Hepatic stellate cell (primary cell): ENCODE measurements at places on chromosomes 12 and 14.

GRCh38 chr14:53943751-53944083 is 12.9 kb downstream of the BMP4 start:
- no peak for DNase-seq

DNA sequence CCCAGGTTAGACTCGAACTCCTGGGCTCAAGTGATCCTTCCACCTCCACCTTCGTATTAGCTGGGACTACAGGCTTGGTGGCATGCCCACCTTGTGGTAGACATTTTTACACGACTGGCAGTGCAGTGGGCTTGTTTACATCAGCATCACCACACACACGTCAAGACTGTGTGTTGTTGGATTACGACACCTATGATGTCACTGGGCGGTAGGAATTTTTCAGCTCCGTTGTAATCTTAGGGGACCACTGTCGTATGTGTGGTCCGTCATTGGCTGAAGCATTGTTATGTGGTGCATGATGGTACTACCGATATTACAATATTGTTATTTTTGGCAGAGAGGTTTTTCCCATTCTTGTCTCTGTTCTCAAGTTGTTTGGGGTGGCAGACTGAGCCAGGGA is 50.7 kb downstream of the TSPAN9 start:
- DNase-seq = no peak

GRCh38 chr12:124604264-124604680 is 36.9 kb upstream of the NCOR2 start:
- DNase-seq = no peak

DNA sequence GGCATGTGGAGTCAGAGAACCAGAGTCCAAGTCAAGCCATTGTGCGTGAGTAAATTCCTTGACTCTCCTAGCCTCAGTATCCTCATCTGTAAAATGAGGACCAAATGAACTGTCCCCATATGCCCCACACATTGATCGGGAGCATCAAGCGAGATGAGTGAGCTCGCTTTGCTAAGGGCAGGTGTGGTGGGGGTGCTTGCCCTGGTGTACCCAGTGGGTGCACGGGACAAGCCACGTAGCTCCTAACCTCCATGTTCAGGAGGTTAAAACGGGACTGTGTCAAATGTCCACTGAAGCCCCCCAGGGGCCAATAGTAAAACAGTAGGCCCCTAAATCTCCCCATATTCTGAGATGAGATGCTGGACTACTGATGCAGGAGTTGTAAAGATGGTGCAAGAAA is 60.9 kb downstream of the SERPINA3 start:
- no peak for DNase-seq

DNA sequence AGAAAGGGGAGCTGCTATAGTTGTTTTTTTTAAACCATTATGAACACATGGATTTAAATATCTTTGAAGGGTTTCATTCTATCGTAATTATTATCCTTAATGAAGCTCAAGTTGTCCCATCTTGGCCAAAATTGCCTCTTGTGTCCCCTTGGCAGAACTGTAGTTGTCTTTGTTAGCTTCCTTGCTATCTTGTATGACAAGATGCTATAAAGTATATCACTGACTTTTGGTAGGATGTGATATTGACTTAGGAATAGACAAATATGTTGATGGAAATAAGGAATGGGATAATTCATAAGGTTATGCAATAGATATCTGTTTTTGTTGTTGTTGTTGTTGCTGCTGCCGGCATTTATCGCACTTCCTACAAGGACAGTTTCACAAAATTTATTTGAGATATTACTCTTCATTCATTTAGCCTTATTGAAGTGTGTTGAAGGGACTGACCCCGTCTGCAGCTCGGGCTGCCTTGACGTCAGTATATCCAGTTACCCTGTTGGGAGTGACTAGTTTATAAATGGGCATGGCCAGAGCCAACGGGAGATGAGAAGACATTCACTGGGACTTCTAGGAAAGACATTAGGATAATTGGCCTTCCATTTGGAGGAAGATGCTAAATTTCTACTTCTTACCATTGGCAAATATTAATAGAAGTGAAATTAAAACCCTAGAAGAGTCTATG is 26.1 kb upstream of the APOLD1 start:
- no peak for DNase-seq

GRCh38 chr12:1595690-1596347 is 1.4 kb upstream of the FBXL14 start:
- no peak for DNase-seq

DNA sequence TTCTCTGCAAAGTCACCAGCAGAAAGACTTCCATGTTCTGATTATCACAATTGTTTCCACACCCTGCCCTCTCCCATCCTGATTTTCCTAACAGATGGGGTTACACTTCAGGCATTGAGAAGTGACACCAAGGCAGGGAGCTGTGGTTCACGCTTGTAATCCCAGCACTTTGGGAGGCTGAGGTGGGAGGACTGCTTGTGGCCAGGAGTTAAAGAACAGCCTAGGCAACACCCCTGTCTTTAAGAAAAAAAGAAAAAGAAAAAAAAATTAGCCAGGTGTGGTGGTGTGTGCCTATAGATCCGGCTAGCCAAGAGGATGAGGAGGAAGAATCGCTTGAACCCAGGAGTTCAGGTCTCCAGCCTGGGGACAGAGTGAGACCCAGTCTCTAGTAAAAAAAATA is 5.2 kb downstream of the PPP1CC start:
- no peak for DNase-seq

DNA sequence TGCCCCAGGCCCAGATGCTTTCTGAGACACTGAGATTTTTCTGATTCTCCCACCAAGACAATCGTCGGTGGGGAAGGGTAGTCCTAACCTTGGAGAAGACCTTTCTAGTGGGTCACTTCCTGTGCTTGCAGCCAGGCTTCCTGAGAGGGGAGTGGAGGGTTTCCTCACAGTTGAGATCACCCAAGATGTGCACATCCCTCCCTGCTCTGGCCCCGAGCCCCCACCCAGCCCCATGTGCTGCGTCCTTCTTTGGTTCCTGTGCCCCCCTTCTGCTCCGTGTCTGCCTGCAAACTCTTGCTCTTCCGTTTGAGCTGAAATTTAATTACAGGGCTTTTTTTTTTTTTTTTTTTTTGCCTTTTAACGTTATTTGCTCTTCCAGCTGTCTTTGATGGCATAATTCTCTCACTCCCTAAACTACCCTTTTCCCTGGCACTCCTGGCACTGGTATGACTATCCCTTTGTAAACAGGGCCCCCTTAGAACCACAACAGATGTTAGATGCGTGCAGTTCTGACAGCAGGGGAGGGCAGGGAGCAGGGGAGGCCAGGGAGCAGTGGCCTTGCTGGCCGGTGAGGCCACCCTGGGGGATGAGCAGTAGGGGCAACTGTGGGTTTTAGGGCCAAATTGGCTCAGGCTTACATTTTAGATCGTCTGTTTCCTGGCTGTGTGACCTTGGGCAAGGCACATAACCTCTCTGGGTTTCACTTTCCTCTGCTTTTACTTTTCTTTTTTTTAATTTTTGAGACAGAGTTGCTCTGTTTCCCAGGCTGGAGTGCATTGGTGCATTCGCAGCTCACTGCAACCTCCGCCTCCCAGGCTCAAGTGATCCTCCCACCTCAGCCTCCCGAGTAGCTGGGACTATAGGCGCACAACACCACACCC is 144.5 kb downstream of the PHETA1 start:
- no peak for DNase-seq

DNA sequence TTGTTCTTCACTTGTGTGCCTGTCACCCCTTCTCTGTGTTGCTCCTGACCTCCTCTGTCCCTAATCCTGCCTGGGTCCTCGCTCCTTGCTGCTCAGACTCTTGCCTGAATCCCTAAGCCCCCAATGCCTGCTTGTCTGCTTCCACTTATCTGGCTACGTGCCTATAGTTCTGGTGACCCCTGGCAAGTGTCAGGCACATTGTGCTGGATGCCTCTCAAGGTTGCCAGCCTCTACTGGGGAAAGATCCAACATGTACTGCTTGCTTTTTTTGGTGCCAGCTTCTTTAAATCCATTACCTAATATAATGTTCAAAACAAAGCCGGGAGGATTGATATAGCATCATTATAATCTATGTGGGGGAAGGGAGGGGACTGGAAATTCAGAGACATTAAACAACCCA is 448.0 kb upstream of the CCDC196 start:
- no peak for DNase-seq

DNA sequence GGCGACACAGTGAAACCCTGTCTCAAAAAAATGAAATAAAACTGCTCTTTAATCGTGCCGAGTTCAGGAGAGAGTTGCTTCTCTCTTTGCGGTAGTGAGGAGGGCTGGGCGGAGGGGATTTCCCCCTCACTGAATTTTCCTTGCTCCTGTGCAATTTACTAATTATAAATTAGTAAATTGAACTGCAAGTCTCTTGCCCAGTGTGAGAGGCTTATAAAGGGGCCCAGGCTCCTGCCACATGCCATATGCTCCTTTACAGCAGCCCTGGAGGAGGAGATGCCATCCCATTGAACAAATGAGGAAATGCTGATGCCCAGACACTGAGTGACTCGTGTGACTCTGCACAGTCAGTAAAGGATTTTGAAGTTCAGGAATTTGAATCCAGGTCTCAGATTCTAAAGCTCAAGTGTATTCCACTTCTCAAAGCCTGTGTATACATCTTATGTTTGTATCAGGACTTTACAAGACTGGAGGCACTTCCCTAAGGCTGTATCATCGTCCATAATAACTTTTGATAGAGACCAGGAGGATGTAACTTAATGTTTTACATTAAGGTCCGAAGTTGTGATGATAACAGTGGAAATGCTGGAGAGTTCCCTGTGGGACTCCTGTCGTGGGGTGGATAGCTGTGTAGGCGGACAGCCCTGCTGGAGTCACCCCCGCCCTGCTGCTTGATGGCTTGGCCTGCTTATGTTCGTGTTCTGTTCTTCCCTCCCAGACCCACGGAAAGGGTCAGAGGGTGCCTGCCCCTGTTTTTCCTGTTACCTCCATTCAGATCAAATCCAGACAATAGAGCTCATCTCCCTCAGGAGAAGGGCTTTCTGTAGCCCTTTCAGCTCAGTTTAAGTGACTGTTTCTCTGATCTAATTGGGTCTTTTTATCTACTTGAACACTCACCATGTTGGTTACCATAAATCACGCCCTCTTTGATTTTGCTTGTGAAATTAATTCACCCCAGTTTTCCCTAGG is 13.9 kb downstream of the PELI2 start:
- DNase-seq = no peak

DNA sequence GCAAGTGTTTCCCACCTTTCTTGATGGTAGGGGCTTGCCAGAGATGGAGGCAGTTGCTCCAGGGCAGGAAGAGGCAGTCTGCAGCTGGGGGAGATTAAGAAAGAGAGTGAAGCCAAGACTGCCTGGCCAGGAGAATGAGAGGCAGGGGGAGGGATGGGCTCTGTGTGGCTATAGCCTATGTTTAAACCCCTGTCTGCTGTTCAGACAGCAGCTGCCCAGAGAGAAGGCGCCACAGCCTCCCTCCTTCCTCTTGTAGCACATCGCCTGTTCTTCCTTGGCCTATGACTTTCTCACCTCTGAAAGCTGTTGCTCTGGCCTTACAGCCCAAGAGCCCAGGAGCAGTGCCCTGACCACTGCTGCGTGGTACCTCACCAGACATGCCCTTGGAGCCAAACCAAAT is 61.7 kb downstream of the EMP1 start:
- DNase-seq = no peak

- no peak for DNase-seq
Measured at GRCh38 chr12:60752589-60752988, 1156.8 kb downstream of the SLC16A7 start.

DNA sequence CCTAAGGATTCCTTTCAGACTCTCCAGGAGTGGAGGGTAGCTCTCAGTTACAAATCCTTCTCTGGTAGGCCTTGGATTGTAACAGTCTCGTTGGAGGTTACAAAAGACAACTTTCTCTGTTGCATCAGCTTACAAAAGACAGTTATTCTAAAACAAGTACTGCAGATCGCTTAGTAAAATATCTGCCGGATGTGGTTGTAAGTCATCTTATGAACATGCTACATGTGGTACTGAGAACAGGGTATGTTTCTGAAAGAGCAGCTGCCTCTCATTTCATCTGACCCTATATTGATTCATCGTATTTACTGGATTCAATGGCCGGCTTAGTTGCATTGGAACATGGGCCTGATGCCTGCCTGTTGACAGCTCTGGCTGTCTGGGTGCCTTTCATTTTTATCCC is 157.4 kb downstream of the PTCSC3 start:
- DNase-seq = no peak

- DNase-seq = no peak
Measured at GRCh38 chr12:60630796-60631195, 1035.0 kb downstream of the SLC16A7 start.

- no peak for DNase-seq
Measured at GRCh38 chr14:94397289-94398181, 9.1 kb upstream of the SERPINA1 start.

DNA sequence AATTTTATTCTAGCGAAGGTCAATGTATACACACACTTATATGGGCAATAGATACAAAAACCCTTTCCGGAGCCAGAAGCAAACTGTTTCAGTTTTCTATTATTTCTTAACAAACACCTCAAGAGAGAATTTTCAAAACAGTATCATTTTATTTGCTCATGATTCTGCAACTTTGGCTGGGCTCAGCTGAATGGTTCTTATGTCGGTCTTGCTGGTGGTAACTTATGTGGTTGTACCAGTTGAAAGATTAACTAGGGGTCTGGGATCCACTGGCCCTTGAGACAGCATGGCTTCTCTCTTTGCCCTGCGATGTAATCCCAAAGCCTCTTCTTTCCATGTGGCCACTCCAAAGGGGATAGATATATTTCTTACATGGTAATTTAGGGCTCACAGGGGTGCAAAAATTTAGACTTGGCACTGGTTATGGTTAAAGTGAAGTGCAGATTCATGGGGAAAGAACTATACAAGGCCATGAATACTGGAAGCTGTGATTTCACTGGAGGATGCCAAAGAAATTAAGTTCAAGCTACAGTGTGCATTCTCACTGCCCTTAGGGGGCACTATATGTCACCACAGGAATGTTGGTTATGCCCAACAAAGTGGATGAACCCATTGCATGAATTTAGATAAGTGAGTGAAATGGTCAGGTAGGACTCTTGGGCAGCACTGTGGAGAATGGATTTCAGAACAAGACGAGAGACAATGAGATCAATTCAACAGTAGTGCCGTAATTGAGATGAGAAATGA is 94.3 kb upstream of the NAV3 start:
- no peak for DNase-seq

- peak; percentile 63 for DNase-seq
Measured at GRCh38 chr12:48189331-48190125, 6.1 kb downstream of the CCDC184 start.

- peak; percentile 61 for DNase-seq
Measured at GRCh38 chr12:54251667-54252284, 28.1 kb downstream of the CBX5 start.
